NCI-H1417 treated with DMSO at 0.1 percent for 48 hours (cell line): ENCODE measurements at places on chromosomes 4 and X.

DNA sequence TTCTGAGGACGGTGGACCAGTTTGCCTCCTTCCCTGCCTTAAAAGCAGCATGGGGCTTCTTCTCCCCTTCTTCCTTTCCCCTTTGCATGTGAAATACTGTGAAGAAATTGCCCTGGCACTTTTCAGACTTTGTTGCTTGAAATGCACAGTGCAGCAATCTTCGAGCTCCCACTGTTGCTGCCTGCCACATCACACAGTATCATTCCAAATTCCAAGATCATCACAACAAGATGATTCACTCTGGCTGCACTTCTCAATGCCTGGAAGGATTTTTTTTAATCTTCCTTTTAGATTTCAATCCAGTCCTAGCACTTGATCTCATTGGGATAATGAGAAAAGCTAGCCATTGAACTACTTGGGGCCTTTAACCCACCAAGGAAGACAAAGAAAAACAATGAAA lies 255.3 kb downstream of the RAPGEF2 start:
- DNase-seq, result no peak

DNA sequence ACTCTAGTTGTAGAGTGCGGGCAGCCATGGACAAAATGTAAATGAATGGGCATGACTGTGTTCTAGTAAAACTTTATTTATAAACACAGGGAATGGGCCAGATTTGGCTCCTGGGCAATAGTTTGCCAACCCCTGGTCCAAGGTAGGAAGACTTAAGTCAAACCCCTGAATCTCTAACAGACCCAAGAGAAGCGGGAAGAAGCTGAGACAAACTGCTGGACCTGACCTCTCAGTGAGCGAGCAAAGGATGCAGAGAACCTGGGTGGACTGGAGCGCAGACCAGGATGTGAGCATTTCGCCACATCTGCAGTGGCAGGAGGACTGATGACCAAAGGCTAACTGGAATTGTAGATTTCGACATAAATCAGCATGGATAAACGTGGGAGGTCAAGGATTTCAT lies 201.6 kb downstream of the STIM2 start:
- DNase-seq, result no peak

DNA sequence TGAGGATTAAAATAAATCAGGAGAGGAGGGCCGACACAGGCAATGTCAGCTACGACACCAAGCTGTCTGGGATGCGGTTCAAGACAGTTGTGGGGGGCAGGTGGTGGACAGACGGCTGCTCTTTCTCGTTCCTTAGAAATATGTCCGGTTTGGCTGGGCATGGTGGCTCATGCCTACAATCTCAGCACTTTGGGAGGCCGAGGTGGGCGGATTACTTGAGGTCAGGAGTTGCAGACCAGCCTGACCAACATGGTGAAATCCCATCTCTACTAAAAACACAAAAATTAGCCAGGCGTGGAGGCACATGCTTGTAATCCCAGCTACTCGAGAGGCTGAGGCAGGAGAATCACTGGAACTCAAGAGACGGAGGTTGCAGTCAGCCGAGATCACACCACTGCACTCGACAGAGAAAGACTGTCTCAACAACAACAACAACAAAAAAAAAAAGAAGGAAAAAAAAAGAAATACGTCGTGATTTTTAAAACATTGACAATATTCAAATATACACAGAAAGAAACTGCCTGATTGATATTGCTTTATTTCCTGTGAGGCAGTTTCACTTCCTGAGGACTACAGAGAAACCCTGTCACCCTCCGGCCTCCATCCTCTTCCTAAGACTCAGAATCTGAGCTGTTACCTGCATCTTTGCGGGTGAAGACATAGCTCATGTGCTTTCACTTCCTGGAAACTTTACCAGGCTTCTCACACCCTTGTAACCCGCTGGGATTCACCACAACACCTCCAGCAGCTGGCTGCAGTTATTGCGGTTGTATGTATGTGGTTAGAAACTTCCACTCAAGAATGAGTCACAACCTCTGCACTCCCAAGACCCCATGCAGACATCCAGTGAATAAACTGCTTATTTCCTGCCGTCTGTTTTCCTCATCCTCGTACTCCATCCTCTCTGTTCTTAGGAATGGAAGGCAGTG lies 63.8 kb upstream of the STS start:
- no peak for DNase-seq

- no peak for DNase-seq
These were observed 156.9 kb downstream of the SLIT2 start for GRCh38 chr4:20408611-20409010.

DNA sequence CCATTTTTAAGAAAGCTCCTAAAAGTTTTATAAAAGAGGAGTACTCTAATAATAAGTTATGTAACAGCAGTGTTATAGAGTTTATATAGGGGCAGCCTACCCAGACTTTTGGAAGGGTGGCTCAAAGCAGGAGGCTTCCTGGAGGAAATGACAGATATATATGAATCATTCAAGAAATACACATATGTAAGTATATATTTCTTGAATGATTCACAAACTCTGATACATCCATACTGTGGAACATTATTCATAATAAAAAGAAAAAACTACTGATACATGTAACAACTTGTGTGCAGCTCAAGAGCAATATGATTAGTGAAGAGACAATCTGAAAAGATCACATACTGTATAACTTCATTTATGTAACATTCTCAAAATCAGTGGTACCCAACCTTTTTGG lies 166.2 kb downstream of the WDFY3 start:
- no peak for DNase-seq

- DNase-seq, result no peak
These were observed 80.0 kb upstream of the MAB21L2 start for GRCh38 chr4:150501983-150502382.

- no peak for DNase-seq
These were observed 87.0 kb upstream of the RPL34 start for GRCh38 chr4:108533245-108533844.

- no peak for DNase-seq
These were observed 6.4 kb upstream of the SLAIN2 start for GRCh38 chr4:48334900-48335384.

- DNase-seq, result no peak
These were observed 26.8 kb upstream of the SPARCL1 start for GRCh38 chr4:87555773-87556619.

DNA sequence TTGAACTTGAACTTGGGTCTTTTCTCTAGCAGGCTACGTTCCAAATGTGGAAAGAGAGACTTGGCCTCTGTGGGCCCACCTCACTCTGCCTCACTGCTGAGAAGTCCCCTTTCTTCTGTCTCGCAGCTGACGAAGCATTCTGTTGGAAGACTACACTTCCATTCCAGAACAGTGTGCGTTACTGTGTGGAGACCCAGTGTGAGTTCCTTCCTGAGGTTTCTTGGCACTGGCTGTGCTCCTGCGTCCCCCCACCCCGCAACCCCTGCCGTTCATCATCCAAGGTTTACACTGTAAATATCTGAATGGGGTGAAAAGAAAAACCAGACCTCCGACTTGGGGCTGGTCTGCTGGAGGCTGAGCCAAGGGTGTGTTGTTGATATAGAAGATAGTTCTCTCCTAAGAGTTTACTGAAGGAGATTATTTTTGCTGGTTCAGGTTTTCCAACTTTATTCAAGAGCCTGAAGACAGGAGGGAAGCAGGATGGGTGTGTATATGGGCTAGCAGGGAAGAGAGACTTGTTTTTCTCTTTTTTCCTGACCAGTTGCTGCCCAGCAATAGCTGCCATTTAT lies 34.7 kb downstream of the NHSL2 start:
- DNase-seq, result no peak

GRCh38 chr4:149980121-149980682 lies 98.0 kb upstream of the DCLK2 start:
- DNase-seq, result no peak

DNA sequence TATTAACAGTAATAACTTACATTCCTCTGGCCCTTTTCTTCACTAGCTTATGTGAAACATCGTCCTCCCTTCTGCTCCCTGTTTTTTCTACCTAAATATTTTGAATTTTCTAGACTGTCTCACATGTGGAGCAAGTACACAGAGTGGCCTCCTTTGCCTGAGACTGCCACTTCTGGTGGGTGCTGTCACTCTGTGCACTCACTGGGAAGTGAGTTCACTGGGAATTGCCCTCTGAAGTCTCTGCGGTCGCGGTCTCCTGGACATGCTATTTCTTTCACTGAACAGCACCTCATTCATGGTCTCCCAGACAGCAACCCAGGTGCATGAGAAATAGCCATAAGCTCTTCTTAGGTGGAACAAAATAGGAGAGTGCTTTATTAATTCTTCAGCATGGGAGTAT lies 1179.7 kb upstream of the ADGRL3 start:
- DNase-seq, result no peak

GRCh38 chrX:40908026-40908425 lies 172.7 kb upstream of the MED14 start:
- no peak for DNase-seq

DNA sequence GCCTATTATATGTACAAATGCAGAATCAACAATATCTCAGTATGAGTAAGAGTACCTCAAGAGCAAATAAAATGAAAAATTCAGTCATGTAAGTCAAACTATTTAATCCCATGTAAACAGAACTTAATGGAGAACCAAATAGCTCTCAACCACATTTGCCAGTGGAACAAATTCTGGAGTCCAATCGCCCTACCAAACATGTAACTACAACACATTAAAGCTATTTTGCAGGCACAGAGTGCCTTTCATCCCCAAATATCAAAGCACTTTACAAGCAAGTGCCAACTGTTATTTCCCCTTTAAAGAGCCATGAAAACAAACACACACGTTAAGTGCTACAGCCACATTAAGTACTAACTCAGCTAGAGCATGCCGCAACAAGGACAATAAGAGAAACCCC lies 51.3 kb downstream of the PCDH19 start:
- no peak for DNase-seq

- DNase-seq, result no peak
These were observed 102.3 kb downstream of the WWC2 start for GRCh38 chr4:183201331-183201730.

- no peak for DNase-seq
These were observed 26.4 kb downstream of the MOSPD2 start for GRCh38 chrX:14899607-14900006.

GRCh38 chr4:143773998-143774895 lies 73.8 kb upstream of the FREM3 start:
- no peak for DNase-seq

GRCh38 chrX:110003167-110004156 lies 548 bp downstream of the TMEM164 start:
- no peak for DNase-seq

GRCh38 chrX:56728752-56729151 lies 291 bp upstream of the NBDY start:
- DNase-seq, result no peak

DNA sequence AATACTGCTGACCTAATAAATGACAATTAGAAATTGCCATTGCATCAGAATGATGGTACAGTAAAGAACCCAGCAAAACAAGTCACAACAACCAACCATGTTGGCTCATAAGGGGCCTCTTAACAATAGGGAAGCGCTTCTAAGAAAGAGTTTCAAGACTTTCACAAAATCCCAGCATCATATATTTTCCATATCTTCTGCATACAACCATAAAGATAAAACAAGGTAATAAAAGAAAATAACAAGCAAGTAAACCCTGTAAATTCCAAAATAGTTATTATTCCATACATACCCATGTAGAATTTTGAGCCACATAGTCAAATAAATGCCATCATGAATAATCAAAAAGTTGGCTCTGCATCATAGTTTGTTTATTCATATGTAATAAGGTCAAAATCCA lies 8.2 kb downstream of the SLC10A7 start:
- DNase-seq, result no peak

- no peak for DNase-seq
These were observed 15.8 kb upstream of the RAB33B start for GRCh38 chr4:139438141-139438540.

- DNase-seq, result no peak
These were observed 866.9 kb upstream of the FRG1 start for GRCh38 chr4:189073739-189074138.

DNA sequence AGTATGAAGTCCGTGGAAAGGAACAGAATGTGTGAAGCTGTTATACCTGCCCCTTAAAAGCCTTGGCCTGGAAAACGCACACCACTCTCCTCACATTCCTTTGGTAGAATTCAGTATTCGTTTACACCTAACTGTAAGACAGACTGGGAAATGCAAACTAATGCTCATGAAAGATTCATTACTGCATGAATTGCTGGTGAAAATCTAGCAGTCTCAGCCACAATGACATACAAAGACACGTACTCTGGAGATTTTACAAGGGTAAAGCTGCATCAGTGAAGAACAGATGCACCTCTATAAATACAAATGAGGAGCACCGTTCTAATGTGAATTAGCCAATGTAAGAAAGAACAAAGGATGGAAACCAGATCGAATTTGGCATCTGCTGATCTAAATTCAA lies 2051.3 kb downstream of the PCDH7 start:
- DNase-seq, result no peak

DNA sequence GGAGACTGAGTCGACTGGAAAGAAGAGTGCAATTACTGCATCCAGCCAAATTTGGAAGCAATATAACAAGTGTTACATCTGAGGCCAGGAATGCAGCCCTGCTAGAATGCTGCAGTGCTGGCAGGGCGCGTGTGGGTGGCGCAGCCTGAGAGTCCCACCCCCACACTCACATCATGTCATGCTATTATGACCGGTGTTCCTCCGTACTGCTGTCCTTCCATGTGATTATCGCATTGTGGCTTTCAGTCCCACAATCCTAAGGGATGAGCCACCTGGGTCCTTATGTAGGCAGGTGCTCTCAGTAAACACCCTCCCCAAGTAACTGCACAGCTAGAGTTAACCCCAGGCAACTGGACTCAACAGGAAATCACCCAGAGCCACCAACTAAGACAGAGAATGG lies 122.6 kb upstream of the CPEB2 start:
- DNase-seq, result peak; percentile 36

- no peak for DNase-seq
These were observed 509.1 kb downstream of the IQCM start for GRCh38 chr4:149306537-149306936.
